ENCODE measurements at places on chromosomes 1 and 21.

DNA sequence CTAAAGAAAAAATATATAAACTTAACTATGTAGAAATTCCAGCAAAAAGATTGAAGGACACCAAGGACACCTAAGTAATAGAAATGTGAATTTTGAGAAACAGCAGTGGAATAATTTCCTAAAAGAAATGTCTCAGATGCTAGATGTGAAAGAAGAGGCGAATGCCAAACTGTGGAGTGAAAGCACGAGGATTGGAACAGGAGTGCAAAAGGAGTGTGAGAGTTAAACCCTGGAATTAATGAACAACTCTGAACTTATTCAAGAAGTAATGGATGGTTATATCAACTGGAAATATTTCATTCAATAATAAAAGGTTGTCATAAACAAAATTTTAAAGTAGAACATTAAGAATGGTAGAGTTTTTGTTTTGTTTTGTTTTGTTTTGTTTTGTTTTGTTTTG, 78.5 kb upstream of the SGIP1 start:
- no peak for DNase-seq

DNA sequence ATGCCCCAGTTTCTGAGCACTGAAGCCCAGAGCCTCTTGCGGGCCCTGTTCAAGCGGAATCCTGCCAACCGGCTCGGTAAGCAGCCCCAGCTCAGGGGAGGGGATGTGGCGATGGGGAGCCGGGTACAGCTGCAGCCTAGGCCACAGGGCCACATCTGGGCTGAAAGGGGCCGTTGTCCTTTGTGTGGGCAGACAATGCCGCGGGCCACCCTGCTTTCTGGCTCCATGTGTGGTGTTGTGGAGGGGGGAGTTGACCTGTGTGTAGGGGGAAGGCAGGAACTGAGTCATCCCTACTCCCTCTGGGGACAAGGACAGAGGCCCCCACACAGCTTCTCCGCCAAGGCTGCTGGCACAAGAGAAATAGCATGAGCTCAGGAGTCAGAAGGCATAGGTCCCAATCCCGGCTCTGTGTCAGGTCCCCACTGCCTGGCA, 26.0 kb downstream of the RPS6KA1 start:
- DNase-seq: no peak

DNA sequence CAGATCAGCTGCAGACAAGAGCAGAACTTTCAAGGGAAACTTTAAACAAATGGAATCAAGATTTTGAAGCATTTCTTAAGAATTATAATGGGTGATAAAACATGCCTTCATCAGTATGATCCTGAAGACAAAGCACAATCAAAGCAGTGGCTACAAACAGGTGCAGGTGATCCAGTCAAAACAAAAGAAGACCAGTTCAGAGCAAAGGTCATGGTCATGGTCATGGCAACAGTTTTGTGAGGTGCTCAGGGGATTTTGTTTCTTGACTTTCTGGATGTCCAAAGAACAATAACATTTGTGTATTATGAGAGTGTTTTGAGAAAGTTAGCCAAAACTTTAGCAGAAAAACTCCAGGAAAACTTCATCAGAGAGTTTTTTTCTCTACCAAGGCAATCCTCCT, 681.7 kb upstream of the PTBP2 start:
- DNase-seq: no peak

- no peak for DNase-seq
Measured at GRCh38 chr1:235851939-235852338, 14.8 kb downstream of the LYST start.

DNA sequence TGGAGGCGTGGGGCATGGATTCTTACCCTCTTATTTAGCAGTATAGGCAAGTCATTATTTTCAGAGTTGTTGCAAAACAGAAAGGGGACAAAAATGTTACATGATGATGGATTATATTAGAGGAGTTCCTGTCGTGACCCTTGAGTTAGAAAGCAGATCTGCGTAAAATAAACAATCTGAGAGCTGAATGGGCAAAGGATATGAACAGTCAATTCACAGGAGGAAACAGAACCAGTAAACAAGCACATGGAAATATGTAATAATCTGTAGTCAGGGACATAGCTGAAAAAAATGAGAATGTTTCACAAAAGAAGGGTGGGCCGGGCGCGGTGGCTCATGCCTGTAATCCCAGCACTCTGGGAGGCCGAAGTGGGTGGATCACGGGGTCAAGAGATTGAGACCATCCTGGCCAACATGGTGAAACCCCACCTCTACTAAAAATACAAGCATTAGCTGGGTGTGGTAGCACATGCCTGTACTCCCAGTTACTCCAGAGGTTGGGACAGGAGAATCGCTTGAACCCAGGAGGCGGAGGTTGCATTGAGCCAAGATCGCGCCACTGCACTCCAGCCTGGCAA, 20.9 kb downstream of the RCAN1 start:
- DNase-seq: no peak

DNA sequence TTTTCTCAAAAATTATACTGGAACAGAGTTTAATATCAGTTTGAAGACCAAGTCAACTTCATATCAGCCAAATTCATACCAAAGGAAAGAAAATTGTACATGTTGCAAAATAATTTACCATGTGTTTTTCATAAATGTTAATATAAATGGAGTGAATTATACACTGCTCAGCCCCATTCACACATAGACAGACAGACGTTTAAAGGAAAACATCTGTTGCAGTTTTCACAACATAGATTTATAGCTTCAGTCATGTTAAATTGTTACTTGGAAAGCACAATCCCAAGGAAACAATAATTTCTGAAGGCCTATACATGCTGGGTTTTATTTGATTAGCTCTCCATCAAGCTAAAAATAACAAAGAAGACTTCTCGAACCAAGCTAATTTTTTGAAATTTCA, 27.8 kb upstream of the HYI start:
- DNase-seq: peak; percentile 33

- DNase-seq: no peak
Measured at GRCh38 chr1:207565546-207566468, 69.8 kb downstream of the CR1 start.

DNA sequence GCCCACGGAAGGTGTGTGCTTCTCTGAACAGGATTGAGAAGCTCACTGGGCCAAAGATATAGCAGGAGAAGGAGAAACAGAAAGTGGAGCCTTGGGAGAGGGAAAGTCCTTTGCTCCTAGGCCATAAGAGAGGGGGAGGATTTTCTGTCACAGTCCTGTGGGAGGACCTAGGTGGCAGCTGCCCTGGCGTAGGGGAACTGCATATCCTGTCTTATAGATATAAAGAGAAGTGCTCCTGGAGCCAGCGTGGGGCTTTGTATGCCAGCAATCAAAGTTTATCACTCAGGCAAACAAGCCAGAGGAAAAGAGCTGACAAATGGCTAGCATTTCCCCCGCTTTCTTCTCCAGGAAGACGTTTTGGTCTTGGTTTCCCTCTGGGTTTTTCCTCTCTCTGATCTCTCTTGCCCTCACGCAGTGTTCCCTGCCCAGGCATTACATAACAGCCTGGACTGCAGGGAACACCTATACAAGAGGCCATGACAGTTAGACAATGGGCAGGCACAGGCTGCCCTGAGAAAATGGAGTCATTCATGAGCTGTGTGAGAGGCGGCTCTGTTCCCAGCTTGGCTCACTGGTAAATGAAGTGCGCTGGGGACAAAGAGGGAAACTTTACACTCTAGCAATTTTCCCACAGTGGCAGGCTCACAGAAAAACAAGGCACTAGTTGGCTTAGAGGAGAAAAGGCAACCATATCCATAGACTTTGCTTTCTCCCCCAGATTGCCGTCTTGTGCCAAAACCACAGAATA, 52.5 kb upstream of the ZNF648 start:
- DNase-seq: no peak

DNA sequence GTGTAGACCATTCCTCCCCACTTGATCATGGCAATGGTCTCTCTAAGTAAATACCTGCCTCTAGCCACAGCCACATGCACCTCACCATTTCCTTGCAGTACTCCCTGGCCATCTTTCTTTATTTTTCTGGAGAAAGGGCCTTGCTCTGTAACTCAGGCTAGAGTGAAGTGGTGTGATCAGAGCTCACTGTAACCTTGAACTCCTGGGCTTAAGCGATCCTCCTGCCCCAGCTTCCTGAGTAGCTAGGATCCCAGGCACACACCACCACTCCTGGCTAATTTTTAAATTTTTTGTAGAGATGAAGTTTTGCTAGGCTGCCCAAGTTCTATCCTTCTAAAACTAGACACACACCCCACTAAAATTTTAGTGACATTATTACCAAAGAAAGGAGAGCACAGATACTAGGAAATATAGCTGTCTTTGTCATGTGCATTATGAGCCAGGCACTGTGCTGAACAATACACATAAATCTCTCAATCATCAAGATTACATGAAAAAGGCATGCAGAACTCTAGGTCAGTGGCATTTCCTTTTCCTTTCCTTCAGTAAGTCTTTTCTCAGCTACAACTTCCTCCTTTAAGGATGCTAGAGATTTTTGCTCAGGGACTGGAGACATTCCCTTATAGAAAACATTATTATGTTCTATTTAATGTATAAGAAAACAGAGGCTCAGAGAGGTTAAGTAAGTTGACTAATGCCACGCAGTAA, 95.0 kb upstream of the SERBP1 start:
- DNase-seq: no peak

All from left renal cortex interstitium (tissue), 4 donors.